T follicular helper cell (primary cell): ENCODE measurements at places on chromosomes 1 and 21.

DNA sequence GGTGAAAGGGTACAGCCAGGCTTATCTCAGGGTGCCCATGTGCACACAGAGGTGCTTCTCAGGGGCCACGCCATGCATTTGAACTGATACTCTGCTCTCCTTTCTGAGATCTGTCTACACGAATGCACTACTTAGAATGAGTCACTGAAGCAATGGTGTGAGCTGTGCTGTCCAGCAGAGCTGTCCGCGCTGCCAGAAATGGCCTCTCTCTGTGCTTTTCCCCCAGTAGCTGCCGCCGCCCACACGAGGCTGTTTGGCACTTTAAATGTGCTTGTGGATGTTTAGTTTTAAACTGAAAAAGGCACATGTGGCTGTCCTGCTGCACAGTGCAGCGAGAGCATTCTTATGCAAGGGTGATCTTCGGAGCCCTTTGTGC is 87.1 kb upstream of the COL6A1 start:
- DNase-seq: no peak

DNA sequence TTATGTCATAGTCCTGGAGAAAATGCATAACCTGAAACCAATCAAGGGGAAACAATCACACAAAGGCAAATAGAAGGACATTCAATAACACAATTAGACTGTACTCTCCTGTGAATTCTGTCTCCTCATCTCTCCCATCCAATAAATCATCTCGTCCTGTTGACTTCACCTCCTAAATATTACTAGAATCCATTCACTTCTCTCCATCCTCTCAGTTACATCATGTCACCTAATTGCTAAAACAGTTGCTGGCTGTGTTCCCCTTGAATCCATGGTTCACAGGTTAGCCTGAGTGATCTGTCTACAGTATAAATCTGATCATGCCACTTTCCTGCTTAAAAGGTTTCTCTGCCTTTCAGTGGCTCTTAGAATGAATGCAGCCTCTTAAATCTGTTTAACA is 220.2 kb downstream of the TGFB2 start:
- DNase-seq: no peak

GRCh38 chr1:89760496-89760895 is 60.3 kb upstream of the LRRC8D start:
- no peak for DNase-seq

DNA sequence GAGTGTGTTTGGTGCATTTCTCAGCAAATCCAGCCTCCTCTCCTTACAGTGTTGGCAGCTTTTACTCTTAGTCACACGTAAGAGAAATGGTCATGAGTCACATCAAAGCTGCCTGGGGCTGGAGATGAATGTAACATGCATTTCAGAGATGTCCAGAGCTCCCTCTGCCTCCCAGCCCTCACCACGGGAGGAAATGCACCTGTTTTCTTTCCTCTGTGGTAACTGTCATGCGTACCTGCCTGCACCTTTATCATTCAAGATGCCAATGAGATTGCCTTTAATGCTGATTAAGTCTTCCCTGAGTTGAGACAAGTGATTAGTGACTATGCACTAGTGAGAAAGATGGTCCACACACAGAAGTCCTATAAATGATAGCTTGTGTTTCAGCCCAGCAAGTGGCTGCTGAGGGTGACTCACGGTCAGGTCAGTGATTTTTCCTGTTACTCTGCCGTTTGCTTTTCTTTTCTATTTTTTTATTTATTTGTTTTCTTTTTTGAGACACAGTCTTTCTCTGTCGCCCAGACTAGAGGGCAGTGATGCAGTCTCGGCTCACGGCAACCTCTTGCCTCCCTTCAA is 277.3 kb upstream of the FMN2 start:
- no peak for DNase-seq

DNA sequence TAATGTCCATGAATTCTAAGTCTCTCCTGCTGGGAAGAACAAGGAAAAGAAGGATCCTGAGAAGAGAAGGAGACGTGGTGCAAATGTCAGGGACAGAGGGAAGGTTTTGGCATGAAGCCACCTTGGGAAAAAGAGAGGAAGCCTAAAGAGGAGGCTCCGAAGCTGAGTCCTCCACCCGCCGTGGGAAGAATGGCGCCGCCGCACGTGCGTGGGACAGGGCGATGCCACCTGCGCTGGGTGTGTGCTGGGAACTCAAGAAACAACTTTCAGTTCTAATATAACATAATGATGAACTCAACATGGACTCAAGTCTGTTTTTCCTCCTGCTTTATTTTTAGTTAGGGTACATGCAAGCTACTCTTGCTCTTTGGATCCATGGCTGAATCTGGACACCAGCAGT is 362.3 kb upstream of the RUNX1 start:
- DNase-seq: no peak

- no peak for DNase-seq
These were observed 6.3 kb downstream of the WASF2 start for GRCh38 chr1:27483659-27484058.

DNA sequence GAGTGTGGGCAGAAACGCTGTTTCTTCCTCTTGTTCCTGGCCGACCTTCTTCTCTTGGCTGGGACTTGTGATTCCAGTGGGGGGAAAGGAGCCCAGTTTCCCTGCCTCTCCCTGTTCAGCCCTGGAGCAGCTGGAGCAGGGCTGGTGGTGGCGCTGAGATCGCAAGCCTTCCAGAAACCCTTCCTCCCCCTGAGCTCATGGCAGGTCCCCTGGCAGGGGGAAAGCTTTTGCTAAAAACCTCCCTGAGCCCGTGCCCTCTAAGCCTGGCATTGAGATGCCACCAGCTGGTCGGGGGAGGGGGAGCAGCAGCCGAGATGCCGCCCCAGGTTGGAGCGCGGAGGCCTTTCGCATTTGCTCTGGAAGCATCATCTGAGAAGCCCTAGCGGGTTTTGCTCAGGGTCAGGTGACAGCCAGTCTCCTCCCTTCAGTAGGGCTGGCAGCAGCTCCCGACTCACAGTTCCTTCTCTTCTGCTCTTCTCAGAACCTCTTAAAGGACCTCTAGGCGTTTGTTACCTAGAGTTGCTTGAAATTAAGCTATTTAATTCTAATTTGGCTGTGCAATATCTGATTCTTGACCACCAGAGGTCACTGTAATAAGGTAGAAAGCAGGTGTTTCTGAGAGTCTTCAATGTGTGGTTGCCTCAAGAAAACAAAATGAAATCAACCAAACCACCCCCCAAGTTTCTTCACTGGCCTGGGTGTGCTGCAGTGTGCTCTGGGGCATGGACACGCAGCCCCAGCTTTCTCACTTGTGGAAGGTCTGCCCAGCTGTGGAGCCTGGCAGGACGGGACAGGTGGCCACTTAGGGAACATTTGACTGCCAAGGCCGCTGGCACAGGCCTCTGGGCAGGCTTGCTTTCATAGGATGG is 257.3 kb downstream of the CAMTA1 start:
- no peak for DNase-seq

DNA sequence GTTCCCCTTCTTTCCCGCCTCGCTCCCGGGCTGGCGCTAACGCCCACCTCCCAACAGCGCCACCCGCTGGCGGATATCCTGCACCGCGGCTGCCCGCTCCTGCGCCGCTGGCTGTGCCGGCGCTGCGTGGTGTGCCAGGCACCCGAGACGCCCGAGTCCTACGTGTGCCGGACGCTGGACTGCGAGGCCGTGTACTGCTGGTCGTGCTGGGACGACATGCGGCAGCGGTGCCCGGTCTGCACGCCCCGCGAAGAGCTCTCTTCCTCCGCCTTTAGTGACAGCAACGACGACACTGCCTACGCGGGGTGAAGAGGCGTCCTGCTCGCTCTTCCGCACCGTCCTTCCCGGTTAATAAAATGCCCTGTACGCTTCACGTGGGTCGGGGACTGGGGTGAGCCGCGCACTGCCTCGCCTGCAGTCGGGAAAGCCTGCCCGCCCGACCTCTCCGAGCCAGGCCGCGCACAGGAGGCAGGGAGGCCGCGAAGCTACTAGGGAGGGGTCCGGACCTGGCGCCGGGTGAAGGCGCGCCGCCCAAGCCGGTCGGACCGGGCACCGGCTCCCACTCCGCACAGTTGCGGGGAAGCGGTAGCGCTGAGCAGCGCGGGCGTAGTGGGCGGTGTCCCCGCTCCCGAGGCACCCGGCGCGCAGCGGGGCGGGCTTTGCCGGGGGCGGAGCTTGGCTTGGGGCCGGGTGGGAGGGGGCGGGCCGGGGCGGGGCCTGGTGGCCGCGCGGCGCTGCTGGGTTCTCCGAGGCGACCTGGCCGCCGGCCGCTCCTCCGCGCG is at the start of gene ADAM15:
Gene ADAM15, plus strand, starts transcription at position 757 of the 782 bp plus-strand sequence. CDS start 71 bp downstream, outside the sequence.
- DNase-seq: peak; percentile 71

GRCh38 chr1:235783148-235783776 is 83.4 kb downstream of the LYST start:
- DNase-seq: no peak

- peak; percentile 67 for DNase-seq
These were observed 9.3 kb downstream of the MAP3K6 start for GRCh38 chr1:27357281-27358037.

DNA sequence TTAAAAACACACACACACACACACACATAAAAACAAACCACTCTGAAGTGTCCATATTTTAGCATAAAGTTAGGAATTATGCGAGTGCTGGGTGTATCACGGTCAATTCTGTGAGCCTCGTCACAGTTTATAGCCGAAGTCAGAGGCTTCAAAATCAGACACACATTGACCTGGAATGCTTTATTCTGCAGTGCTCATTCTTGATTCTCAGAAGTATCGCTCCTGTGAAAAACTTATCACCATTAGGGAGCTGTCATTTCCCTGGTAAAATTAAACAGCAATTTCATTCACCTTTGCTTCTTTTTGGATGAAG is 8.7 kb upstream of the IRF2BP2 start:
- DNase-seq: no peak

DNA sequence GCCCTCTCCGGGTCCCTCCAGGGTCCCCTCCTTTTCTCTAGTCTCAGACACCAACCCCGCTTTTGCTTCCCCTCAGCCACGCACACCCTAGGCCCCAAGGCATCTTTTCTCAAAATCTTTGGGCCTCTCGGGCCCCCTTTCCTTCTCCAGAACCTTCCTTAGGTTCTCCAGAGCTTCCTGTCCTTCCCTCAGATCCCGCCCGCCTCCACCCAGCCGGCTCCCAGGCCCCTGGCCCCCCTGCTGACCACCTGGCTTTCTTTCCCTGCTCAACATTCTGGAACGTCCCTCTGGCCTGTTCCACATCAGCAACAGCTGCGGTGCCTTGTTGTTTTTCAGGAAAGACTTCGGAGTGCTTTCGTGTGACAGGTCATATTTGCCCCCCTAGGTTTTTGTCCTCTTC is 1.2 kb downstream of the ZDHHC18 start:
- no peak for DNase-seq

GRCh38 chr1:51222136-51222787 is 13.8 kb upstream of the RNF11 start:
- DNase-seq: no peak

- DNase-seq: no peak
These were observed 50.9 kb upstream of the CNIH3 start for GRCh38 chr1:224565186-224565585.

- no peak for DNase-seq
These were observed 9.4 kb upstream of the NHLH1 start for GRCh38 chr1:160357286-160358002.

GRCh38 chr1:218846181-218846580 is 327.5 kb upstream of the LYPLAL1 start:
- no peak for DNase-seq

- no peak for DNase-seq
These were observed 20.9 kb downstream of the CAPN2 start for GRCh38 chr1:223732993-223733798.

DNA sequence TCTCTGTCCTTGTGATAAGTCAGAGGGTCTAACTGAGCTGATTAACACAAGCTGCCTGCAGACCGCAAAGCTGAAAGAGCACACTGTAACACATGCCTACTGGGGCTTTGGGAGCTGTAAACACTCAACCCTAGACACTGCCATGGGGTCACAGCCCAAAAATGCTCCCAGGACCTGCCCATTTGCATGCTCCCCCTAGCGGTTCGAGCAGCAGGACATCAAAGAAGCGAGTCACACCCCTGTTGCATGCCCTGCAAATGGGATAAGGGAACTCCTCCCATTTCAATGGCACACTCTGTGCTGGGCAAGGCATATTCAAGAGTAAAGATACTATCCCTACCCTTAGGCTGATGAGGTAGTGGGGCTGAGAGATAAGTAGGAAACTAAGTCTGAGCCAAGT is 22.8 kb downstream of the LCE3E start:
- no peak for DNase-seq

DNA sequence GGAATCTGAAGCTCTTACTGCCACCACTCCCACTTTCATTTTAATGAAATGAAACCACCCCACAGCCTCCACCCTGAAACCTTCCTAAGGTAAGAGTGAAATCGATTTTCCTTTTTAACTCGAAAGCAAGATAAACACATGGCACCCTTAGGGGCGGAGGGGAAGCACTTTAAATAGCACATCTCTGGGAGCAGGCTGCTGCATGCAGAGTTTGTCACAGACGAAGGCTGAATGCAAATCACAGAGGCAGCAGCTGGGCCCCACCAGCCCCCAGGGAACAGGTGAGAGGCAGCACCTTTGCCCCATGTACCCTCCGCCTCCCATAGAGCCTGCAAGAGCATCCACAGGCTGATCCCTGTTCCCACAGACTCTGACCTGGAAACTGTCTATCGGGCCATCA is 60.0 kb upstream of the GRIK3 start:
- DNase-seq: no peak

GRCh38 chr1:8113262-8114220 is 87.4 kb upstream of the ERRFI1 start:
- DNase-seq: no peak

- no peak for DNase-seq
These were observed 144.5 kb downstream of the SLC45A1 start for GRCh38 chr1:8462371-8462892.

- no peak for DNase-seq
These were observed 14.5 kb upstream of the ERRFI1 start for GRCh38 chr1:8040586-8040985.

DNA sequence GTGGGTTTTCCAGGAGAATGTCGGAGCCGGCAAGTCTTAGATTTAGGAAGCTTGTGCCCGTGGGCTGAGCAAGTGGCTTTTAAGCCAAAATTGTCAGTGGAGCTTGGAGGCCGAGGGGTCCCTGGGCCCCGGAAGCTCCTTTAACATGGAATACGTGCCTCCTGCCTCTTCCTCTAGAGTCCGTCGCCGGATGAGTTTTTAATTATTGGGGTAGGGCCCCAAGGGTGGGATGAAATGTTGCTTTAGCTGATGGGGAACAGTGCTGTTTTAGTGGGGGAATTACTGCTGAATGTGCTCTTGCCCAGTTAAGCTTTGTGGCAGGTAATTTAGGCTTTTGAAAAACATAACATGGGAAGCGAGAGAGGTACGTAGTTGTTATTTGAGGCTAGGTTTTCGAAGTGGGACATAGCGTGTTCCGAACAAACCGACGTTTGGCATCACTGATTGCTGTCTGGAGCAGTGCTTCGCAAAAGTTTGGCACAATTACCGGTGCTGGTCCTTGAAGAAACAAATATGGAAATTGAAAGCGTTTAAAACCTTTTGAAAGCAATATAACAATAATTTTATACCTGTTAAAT is 786 bp downstream of the RPL5 start:
- no peak for DNase-seq

DNA sequence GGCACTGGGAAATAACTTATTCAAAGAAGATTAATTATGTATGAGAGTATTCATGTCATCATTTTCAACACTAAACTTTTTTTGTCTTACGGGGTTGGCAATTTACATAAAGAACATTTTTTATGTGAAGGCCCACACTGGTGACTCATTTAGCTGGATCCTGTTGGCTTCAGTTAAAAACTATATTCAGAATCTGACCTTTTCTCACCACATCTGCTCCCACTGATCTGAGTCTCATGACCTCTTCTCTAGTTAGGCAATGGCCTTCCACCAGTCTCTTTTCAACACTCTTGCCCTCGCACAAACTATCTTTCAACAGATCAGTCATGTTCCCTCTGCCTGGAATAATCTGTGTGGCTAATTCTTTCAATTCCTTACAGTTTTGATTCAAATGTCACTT is 53.4 kb downstream of the TMPRSS15 start:
- DNase-seq: no peak

GRCh38 chr1:29547300-29547699 is 311.0 kb downstream of the PTPRU start:
- no peak for DNase-seq
